ENCODE measurements at places on chromosomes 4 and X.

- DNase-seq = no peak
Measured at GRCh38 chrX:17805120-17805519, 56.0 kb downstream of the RAI2 start.

GRCh38 chr4:128424527-128425497 lies 137.2 kb upstream of the PGRMC2 start:
- DNase-seq = no peak

DNA sequence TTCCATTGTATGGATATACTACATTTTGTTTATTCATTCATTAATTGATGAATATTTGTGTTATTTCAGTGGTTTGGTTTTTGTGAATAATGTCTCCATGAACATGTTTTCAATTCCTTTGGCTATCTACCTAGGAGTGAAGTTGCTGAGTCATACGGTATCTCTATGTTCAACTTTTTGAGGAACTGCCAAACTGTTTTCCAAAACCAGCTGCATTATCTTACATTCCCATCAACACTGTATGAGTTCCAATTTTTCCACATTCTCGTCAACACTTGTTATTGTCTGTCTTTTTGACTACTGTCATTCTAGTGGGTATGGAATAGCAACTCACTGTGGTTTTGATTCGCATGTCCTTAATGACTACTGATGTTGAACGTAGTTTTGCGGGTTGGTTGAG lies 388.6 kb upstream of the MAGEB2 start:
- no peak for DNase-seq

- no peak for DNase-seq
Measured at GRCh38 chrX:28979877-28980276, 392.6 kb downstream of the IL1RAPL1 start.

DNA sequence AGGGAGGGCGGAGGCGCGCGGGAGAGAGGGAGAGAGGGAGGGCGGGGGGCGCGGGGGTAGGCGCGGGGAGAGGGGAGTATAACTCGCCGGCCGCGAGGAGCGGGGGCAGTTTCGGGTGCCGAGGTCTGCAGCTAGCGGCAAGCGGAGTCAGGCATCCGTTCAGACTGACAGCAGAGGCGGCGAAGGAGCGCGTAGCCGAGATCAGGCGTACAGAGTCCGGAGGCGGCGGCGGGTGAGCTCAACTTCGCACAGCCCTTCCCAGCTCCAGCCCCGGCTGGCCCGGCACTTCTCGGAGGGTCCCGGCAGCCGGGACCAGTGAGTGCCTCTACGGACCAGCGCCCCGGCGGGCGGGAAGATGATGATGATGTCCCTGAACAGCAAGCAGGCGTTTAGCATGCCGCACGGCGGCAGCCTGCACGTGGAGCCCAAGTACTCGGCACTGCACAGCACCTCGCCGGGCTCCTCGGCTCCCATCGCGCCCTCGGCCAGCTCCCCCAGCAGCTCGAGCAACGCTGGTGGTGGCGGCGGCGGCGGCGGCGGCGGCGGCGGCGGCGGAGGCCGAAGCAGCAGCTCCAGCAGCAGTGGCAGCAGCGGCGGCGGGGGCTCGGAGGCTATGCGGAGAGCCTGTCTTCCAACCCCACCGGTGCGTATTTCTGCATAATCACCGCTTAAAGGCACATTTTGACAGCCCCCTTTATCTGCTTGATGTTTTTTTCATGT lies at the start of gene POU4F2:
Gene POU4F2 (plus strand): TSS at position 108 of the 720 bp plus-strand sequence. CDS start 248 bp downstream, at position 356.
- no peak for DNase-seq

GRCh38 chrX:154049209-154050112 lies 29.8 kb upstream of the IRAK1 start:
- no peak for DNase-seq

DNA sequence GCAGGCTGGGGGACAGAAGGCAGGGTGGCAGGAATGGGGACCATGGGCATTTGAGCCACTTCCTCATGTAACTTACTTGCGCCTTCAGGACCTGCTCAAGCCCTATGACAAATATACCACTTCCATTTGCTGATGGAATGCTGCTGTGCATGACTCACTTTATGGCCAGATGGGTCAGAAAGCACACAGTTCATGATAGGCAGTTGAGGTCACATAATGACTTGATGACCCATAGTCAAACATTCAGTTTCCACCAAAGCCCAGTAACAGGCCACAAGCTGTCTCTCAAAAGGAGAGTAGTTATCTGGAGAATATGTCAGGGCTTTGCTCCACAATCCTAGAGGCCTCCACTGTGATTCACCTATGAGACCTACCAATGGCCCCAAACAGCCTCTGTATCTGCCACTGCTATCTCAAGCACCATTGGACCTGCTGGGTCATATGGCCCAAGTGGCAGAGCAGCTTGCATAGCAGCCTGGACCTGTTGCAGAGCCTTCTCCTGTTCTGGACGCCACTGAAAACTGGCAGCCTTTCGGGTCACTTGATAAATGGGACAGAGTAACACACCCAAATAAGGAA lies 5.3 kb upstream of the PAPSS1 start:
- DNase-seq = no peak

- no peak for DNase-seq
Measured at GRCh38 chr4:67575232-67576058, 16.9 kb downstream of the STAP1 start.

DNA sequence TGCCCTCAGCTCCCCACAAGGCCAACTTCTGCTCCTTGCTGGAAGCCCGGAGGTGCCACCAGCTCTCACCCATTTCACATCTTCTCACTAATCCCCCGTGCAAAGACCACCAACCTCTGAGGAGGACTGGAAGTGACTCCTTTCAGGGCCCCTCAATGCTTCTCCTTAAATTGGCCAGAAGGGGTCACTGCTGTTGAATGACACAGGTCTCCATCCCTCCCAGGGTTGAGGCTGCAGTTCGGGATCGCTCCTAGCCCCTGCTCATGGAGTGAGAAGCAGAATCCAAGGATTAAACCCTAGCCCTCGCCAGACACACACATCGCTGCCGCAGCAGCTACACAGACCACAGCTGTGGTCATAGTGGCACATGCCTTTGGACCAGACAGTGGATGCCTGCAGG lies 279.5 kb upstream of the TAPT1 start:
- DNase-seq = no peak

- no peak for DNase-seq
Measured at GRCh38 chr4:164095313-164096110, 601.0 kb downstream of the TMA16 start.

- no peak for DNase-seq
Measured at GRCh38 chr4:65911720-65912119, 241.4 kb upstream of the EPHA5 start.

DNA sequence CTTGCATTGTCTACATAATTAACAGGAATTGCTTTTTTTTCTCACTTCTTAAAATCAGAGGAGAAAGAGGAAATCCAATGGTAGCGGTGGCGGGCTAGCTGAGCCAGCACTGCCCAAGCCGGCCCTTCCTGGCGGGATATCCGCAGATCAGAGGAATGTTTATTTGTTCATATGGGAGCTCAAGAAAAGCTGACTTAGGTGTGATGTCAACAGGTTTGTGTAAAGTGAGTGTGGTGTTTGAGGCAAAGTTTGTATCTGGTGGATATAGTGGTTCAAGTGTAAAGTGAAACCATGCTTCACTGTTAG lies 466 bp upstream of the SLC39A8 start:
- DNase-seq = no peak

GRCh38 chr4:69617083-69617694 lies 22.3 kb downstream of the UGT2A2 start:
- no peak for DNase-seq

GRCh38 chr4:54659749-54660535 lies 2.2 kb downstream of the KIT start:
- DNase-seq = no peak

- no peak for DNase-seq
Measured at GRCh38 chr4:128315756-128316520, 28.3 kb upstream of the PGRMC2 start.

DNA sequence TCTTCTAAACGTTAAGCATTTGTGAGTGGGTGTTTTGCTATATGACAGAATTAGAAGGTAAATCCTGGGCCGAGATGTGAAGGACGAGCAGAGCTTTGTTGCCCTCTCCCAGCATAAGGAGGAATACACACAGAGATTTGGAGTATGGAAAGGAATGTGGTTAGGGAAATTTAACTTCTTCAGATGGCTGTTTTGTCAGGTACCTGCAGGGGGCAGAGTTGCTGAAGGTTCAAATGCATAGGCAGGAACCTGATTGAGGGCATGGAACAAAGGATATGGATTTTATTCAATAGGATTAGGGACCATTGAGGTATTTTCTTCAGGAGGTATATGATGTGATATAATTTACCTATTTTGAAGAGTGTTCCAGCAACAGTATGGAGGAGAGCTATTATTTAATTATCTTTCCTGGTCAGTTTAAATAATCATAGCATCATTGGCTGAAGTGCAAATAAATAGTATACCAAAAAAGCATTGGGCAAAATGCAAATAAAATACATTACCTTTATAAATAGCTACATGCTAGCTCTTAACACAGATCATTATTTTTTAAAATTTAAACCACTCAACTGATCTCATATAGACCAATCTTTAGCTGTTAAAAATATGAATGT lies 143.6 kb downstream of the SLIT2 start:
- no peak for DNase-seq

GRCh38 chrX:12790885-12791256 lies 341 bp upstream of the PRPS2 start:
- no peak for DNase-seq

DNA sequence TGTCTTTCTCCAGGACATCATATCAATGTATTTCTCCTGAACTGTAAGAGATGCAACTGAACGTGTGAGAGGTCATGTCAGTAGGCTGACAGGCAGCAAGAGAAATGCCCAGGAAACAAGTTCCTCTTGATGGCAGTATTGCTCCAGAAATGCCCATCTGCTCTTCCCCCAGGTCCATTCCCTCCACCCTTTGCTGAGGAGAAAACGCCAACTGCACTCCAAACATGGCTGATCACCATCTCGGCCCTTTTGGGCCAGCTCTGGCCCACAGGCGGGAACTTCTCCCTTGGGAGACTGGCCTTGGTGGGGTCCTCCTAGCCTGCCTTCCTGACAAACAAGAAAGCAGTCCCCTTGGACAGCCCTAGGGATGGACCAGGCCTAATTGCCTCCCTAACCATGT lies 276.5 kb upstream of the AGTR2 start:
- peak; percentile 73 for DNase-seq

DNA sequence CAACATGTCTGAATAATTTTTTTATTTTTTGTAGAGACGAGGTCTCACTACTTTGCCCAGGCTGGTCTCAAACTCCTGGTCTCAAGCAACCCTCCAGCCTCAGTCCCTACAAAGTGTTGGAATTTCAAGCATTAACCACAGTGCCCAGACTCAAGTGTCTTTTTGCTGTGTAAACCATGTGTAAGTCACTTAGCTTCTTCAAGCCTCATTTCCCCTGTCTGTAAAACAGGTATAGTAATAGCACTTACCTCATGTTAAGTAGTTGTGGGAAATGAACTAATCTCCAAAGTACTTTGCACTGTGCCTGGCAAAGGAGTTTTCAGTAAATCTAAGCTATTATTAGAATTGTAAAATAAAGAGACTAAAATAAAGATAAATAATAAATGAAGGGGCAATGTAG lies 35.7 kb downstream of the STBD1 start:
- DNase-seq = no peak

GRCh38 chr4:80730158-80730557 lies 300.4 kb upstream of the BMP3 start:
- no peak for DNase-seq

GRCh38 chrX:123713841-123714240 lies 19.0 kb downstream of the THOC2 start:
- DNase-seq = no peak

GRCh38 chrX:115400960-115401359 lies 111.4 kb downstream of the LUZP4 start:
- DNase-seq = no peak

- no peak for DNase-seq
Measured at GRCh38 chrX:10427249-10427648, 193.1 kb downstream of the MID1 start.

- DNase-seq = no peak
Measured at GRCh38 chr4:55793479-55793878, 26.1 kb upstream of the EXOC1L start.

- DNase-seq = no peak
Measured at GRCh38 chr4:82508806-82509428, 52.9 kb downstream of the TMEM150C start.

- no peak for DNase-seq
Measured at GRCh38 chr4:112184438-112184837, 39.2 kb downstream of the FAM241A start.

- no peak for DNase-seq
Measured at GRCh38 chr4:145406970-145407369, 74.7 kb upstream of the SMAD1 start.

DNA sequence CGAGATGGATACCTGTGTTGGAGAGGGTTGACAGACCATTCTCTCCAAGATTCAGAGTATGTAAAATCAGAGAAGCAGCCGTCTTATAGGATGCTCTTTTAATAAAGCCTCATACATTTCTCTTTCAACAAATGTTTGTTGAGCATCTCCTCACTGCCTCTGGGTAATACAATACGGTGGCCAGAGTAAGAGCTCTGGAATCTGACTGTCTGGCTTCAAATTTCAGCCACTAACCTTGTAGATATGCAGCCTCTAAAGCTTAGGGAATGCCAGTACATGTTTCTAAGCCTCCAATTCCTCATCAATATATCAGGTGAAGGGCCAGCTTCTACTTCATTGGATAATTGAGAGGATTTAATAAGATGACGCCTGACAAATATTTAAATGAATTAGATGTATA lies 61.3 kb downstream of the CLNK start:
- DNase-seq = no peak

GRCh38 chr4:13524504-13525243 lies 19.6 kb downstream of the NKX3-2 start:
- no peak for DNase-seq

DNA sequence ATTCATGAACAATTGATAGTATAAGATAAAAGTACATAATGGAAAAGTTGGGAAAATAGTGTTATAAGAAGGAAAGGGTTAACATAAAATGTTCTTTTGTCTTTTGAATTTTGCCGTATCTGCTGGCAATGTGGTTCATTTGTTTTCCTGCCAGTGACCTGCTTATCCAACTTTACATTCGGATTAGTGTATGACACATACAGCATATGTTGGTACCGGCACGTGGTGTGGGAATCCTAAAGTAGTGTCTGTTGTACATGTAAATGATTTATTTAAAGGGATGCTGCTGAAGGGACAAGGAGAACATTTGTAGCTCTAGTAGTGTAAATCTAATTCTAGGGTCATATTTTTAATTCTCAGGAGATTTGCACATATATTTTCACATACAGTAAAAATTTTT lies 11.5 kb downstream of the RAB9A start:
- DNase-seq = no peak

GRCh38 chr4:22477136-22477812 lies 38.6 kb downstream of the ADGRA3 start:
- DNase-seq = no peak

DNA sequence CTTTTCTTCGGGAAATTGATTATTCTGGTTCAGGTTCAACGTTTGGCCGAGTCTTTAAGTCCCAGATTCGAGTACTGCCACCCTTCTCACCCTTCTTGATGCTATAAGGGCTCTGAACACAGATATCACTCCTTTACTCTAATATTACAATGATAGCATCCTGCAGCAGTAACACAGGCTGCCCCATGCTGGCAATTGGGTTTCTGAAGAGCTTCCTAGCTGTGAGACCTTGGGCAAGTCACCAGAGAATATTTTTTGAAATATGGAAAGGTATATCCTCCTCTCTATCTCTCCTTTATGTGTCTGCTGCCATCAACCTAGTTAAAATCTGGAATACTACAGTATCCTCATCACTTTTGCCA lies 297 bp upstream of the MTMR8 start:
- no peak for DNase-seq
